Pulmonary artery endothelial cell (primary cell): ENCODE measurements at places on chromosomes 7 and 10. TPM values are rescaled to one million over a fixed set of nuclear protein-coding genes. Genes with fewer than 3 reads are reported as not detected.

- no peak for DNase-seq
These were observed at the start of the genes COG5 and DUS4L for GRCh38 chr7:107563775-107564552. TSS of gene COG5 (minus strand) at chr7:107563920. CDS start at chr7:107563896, 24 bp downstream. TSS of gene DUS4L (plus strand) at chr7:107563971. CDS start at chr7:107567071, 3,100 bp downstream.

GRCh38 chr10:16968416-16969041 is 151.3 kb upstream of the RSU1 start:
- DNase-seq, result peak; percentile 94

- DNase-seq, result no peak
These were observed 154.6 kb upstream of the GDF10 start for GRCh38 chr10:47145290-47145934.

GRCh38 chr7:39272111-39272510 is 294.1 kb upstream of the YAE1 start:
- no peak for DNase-seq

GRCh38 chr7:99499721-99500636 is at the start of gene ZNF394:
TSS of gene ZNF394 (minus strand) at chr7:99500281. CDS start at chr7:99500093, 188 bp downstream.
- peak; percentile 58 for DNase-seq

- no peak for DNase-seq
These were observed 594.9 kb downstream of the REEP3 start for GRCh38 chr10:64115908-64116643.

GRCh38 chr10:11064832-11065231 is 47.2 kb downstream of the CELF2 start:
- no peak for DNase-seq

DNA sequence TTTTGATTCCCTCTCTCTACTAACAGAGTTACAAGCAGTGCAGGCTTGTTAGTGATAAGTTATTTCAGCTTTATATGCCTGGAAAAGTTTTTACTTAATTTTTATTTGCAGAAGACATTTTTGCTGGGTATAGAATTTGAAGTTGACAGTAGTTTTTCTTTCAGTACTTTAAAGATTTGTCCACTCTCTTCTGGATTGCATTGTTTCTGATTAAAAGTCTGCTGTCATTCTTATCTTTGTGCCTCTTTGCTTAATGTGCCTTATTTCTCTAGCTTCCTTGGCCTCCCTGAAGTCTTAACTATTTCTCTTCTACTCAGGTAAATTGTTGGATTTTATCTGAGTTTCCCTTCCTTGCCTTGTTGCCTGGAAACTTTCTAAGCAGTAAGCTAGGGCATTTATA is 36.2 kb downstream of the PLCE1 start:
- no peak for DNase-seq

- DNase-seq, result no peak
These were observed 85.7 kb downstream of the VSTM4 start for GRCh38 chr10:49029666-49030065.

DNA sequence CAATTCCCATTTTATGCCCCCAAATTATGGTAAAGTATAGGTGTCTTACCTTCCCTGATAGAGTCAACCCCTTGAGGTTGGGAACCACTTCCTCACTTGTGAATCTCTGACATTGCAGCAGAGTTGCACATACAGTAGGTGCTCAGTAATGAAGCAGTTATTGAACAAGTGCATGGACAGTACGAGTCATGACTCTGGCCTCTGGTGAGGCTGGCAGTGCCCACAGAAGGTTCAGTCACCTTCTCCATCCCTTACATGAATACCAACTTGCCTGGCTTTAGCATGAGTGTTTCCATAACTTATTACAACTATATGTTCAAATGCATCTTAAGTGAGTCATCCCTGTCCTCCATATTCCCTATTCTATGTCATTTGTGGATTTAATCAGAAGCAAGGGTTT is 340.0 kb downstream of the ELMO1 start:
- DNase-seq, result no peak

DNA sequence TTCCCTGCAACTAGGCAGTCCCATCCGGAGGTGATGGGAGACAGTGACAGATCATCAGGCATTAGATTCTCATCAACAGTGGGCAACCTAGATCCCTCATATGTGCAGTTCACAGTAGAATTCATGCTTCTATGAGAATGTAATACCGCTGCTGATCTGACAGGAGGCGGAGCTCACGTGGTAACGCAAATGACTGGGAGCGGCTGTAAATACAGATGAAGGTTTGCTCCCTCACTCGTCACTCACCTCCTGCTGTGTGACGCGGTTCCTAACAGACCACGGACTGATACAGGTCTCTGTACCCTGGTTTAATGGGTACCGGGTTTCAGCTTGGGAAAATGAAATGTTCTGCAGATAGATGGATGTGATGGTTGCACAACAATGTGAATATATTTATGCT is 47.8 kb upstream of the PIK3AP1 start:
- no peak for DNase-seq

Gene TDRD1
- not detected in 2 replicates for total RNA-seq
